ENCODE measurements at places on chromosomes 5 and 9.

DNA sequence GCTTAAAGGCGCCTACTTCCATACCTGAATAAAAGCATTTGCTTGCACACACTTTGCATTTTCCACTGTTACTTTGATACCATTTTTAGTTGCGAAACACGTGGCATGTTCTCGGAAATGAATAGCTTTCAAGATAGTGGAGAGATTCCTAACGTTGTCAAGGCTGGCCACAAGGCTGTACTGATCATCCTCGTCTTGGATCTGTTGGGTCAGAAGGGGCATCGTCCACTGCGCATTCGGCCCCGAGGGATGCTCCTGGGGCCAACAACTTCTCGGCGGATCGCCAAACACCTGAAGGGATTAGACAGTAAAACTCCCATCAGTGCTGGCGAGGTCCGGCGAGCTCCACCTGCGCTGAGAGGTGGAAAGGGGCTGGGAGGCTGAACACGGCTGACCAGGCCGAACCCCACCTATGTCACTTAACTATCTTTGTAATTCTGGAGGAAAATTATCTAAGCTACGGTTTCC, 599 bp downstream of the RAD1 start:
- DNase-seq = peak; percentile 19

DNA sequence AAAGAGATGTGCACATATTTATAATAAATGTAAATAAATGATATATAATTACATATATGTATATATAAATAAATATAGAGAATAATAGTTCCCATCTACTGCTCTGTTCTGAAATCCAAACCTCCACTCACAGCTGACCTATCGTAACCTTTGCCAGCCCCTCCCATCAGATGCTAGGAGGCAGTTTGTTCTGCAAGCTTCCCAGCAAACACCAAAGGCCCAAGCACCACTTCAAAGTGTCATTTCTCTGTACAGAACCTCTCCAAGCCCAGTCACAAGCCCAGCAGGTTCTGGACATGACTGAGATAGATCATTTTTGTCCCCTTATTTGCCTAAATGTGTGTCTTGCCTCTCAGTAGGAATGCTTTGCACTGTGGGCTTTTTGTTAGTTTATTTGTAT, 62.4 kb downstream of the MFAP3 start:
- DNase-seq = no peak

DNA sequence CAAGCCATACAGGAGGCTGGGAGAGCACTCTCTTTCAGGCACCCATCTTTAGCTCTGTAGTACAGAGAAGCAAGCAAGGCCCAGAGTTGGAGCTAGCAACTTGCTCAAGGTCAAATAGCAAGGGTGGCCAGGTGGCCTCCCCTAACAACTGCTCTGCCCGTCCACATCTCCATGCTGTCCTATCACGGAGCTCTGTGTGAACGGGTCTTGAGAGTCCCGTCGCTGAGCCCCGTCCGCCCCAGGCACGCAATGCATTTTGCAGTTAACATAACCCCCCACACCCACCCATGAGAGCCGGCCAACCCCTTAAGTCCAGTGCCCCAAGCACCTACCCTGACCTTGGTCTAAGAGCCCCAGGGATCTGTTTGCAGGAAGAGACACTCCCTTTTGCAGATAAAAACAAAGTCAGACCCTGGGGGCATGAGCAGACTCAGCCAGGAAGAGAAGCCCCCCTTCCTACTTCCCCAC, 1.5 kb downstream of the RNF44 start:
- DNase-seq = no peak

- no peak for DNase-seq
Measured at GRCh38 chr5:98333921-98334320, 439.5 kb upstream of the RGMB start.

DNA sequence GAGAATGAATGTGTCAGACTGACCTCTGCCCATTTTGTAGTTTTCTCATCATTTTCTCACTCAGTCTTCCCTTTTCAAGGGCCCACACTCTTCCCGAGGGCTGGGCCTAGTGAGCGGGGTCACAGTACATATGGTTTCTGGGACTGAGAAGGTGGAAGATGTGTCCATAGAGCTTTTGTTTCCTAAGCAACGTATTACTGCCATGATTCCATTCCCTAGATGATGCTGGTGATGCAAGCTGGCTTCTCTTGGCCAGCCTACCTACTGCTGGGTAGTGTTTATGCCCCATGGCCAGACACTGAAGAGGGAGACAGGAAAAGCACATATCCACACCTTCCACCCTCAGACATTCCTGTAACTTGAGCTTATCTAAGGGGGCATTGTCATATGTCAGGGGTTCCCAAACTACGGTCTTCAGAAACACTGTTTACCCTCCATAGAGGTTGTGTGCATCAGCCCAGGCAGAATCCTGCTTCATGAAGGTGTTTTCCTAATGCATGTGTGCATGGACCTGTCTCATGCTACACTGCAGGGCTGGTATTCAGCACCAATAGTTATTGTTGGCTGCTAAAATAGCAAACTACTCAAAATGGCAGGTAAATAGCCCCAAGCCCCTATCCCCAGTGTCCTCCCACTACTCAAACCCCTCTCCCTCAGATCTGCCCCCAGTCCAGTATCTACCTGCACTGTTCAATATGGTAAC, 9.5 kb downstream of the IRF1 start:
- DNase-seq = no peak

- no peak for DNase-seq
Measured at GRCh38 chr5:145944328-145944727, 8.0 kb downstream of the SH3RF2 start.

GRCh38 chr9:119839888-119840287, 470.7 kb upstream of the BRINP1 start:
- DNase-seq = no peak

DNA sequence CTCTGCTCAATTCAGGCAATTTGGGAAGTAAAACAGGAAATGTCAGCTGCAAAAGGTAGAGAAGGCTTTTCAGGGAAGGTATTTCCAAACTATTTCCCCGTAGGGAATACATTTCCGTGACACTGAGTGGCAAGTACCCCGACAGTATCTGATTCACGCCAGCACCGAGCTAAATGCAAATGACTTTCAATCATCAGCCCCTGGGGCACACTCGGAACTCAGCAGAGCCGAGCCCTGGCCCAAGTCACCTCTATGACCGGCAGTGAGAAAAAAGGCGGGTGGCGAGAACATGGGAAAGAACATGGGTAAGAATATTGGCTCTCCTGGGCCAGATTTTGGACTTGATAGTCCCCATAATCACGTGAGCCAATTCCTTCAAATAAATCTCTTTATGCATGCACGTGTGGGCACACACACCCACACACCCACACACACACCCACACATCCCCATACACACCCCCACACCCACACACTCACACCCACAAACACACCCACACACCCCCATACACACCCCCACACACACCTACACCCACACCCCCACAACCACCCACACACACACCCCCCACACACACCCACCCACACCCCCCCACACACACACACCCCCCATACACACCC, 43.0 kb downstream of the COL23A1 start:
- no peak for DNase-seq

GRCh38 chr5:69032009-69032408, 61.8 kb upstream of the SLC30A5 start:
- no peak for DNase-seq

DNA sequence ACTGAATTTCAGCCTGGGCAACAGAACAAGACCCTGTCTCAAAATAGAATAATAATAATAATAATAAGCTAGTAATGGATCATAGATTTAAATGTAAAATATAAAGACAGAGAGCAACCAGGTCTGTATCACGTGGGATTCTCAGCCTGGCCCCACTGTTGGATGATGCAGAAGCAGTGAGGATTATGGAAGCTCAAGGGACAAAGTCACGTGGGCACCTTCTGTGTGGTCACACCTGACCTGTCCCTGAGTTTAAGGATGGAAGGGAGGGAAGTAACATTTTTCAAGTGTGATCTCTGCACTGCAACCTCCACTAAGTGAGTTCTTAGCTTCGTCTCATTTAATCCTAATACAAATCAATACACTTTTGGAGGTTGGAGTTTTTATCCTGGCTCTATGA, 212.5 kb upstream of the IER5L start:
- no peak for DNase-seq

DNA sequence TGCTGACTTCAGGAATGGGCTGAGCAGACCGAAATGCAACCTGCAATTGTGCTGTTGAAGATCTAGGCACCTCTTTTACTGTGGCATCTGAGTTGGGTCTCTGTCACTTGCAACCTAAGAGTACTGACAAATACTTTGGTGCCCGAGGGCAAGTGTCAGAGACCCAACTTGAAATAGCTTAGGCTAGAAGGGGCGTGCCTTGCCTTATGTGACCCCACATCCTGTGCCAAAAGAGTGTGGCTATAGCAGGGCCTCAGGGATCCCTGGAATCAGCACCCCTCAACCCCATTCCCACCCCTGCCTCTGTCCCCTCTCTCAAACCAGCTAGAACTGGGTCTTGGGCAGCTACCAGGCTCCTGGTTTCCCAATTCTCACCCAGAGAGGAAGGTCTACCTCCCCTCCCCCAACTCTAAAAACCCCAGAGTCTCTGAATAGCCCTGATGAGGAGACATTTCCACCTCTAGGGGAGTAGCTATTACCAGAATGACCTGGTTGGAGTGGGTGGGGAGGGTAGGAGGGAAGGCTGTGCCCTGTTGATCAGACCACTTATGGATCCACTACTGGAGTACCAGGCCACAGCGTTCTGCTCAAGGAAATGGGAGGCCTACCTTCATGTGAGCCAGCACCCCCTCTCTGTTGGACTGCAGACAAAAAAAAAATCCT, 17.5 kb downstream of the RAI14 start:
- no peak for DNase-seq

GRCh38 chr5:104498281-104498680, 935.7 kb upstream of the NUDT12 start:
- DNase-seq = no peak

DNA sequence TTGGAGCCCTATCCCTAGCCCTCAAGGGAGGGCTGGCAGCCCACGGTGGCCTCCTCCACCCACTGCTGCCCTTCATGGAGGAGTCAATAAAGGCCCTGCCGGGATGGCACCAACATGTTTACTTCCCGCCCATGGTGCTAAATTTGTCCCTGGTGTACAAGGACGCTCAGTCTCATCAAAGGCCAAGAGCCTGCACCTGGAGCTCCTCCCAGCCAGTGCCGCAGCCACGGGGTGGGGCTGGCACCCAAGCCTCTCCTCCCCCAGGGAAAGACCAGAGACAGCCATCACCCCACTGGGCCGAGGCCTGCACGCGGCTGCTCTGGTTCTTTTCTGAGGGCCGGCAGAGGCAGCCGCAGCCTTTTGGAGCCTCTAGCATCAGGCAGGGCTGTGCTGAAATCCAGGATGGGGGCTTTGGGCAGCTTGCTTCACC, 34.8 kb upstream of the RXRA start:
- no peak for DNase-seq

GRCh38 chr5:180235077-180235476, 26.1 kb upstream of the RASGEF1C start:
- DNase-seq = no peak

GRCh38 chr9:104872656-104873488, 55.1 kb downstream of the ABCA1 start:
- DNase-seq = no peak

DNA sequence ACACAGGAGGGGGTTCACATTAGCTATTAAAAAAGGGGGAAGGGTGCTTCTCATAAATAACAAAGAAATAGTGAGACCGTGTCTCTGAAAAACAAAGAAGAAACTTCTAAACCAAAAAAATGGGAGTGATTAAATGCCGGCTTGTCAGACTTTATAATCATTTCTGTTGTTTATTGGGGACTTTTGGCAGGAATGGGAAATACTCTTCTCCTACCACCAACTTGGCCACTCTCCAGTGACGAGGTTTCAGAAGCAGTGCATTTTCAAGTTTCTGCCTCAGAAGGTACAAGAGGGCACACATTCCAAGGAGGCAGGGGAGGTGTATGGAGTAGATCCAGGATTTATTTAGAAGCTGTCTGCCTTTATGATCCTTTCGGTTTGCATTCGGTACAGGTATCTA, 46.2 kb downstream of the LIX1 start:
- DNase-seq = no peak

DNA sequence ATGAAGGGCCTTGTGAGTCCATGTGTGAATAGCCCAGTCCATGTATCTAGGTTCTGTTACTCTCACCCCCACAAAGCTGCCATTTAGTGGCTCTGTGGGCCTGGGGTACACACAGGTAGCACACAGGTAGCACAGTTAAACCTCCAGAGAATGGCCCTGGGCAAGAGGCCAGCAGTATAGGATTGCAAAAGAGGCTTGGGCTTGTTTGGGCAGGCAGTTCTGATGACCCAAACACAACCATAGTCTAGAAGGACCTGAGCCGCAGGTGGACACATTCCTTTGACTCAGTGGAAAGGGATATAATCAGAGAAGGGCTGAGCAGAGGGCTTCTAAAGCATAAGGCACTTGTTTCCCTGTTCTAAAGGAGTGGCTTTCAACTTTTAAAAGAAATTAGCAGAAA, 326.8 kb upstream of the SGCD start:
- no peak for DNase-seq

GRCh38 chr5:156687514-156687913, 162.6 kb upstream of the PPP1R2B start:
- DNase-seq = no peak

GRCh38 chr9:84061613-84062193, 81.1 kb downstream of the RMI1 start:
- DNase-seq = no peak

DNA sequence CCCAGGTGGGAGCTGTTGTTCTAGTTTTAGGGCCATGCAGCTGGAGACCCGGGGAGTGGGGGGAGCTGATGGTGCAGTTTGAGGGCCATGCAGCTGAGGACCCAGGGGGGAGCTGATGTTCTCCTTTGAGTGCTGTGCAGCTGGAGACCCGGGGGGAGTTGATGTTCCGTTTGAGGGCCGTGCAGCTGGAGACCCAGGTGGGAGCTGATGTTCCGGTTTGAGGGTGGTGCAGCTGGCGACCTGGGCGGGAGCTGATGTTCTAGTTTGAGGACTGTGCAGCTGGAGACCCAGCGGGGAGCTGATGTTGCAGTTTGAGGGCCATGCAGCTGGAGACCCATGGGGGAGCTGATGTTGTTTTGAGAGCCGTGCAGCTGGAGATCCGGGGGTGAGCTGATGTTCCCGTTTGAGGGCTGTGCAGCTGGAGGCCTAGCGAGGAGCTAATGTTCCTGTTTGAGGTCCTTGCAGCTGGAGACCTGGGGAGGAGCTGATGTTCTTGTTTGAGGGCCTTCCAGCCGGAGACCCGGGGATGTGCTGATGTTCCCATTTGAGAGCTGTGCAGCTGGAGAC, 14.6 kb downstream of the PDCD6 start:
- DNase-seq = no peak

DNA sequence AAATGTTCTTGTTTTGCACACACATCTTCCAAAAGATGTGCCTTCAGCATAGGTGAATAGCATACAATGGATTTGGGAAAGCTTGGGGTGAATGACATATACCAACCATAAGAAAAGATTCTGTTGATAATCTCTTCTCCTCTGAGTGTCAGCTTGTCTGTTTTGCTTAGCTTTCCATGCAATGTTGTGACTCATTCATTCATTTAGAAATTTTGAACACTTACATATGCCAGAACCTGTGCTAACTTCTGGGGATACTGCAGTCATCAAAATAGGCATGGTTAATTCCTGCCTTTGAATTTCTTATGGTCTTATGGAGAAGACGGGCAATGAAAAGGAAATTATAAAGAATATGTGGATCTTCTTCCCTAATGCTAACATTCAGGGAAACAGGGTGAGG, 14.1 kb downstream of the ADRB2 start:
- DNase-seq = no peak
